ENCODE measurements at places on chromosomes 1 and 21.

- DNase-seq: no peak
Measured at GRCh38 chr1:244226435-244226834, 175.4 kb downstream of the ZBTB18 start.

GRCh38 chr1:238404481-238404880 lies 513.8 kb upstream of the ZP4 start:
- DNase-seq: no peak

- DNase-seq: no peak
Measured at GRCh38 chr1:11151826-11152612, 37.1 kb upstream of the ANGPTL7 start.

DNA sequence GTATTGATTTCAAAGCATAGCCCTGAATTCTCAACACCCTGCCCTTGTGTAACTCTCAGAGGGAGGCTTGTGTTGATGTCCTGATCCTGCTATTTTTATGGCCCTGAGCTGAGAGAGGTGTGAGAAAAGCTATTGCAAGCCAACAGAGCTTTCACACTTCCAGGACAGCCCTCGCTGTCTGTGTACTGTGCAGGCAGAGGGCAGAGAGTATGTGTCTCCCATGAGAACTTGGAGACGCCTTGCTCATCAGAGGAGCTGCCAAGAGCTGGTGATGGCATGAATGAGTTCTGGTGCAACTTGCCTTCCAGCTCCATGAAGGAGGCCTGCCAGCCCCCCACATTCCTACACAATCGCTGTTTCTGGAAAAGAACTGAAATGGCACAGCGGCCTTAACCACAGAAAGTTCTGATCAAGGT lies 144.1 kb upstream of the AJAP1 start:
- no peak for DNase-seq

DNA sequence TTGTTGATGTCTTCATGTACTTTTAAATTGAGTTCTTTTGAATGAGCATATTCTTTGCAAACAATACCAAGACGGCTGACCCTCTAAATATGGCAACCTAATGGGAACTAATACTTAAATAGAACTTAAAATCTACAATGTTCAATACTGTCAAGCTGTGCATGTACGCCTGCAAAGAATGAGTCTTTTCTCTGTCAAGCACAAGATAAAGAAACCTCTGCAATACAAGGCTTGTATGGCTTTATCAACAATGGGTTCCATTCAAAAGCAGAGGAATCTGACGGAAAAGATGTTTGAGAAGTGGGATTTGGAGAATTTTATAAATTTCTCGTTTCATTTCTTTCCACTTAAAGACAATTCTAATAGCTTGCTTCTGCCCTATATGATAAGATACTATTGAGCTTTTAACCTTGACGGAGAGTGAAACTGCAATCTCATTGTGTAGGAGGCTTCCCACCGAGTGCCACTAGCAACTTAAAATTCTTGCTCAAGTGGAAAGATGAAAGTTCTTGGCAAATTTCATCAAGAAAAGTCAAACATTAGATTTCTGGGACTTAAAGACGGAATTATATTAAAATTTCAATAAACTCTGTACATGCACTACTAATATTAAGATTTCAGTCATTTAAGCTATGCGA lies 119.8 kb downstream of the RGS21 start:
- DNase-seq: peak; percentile 60

DNA sequence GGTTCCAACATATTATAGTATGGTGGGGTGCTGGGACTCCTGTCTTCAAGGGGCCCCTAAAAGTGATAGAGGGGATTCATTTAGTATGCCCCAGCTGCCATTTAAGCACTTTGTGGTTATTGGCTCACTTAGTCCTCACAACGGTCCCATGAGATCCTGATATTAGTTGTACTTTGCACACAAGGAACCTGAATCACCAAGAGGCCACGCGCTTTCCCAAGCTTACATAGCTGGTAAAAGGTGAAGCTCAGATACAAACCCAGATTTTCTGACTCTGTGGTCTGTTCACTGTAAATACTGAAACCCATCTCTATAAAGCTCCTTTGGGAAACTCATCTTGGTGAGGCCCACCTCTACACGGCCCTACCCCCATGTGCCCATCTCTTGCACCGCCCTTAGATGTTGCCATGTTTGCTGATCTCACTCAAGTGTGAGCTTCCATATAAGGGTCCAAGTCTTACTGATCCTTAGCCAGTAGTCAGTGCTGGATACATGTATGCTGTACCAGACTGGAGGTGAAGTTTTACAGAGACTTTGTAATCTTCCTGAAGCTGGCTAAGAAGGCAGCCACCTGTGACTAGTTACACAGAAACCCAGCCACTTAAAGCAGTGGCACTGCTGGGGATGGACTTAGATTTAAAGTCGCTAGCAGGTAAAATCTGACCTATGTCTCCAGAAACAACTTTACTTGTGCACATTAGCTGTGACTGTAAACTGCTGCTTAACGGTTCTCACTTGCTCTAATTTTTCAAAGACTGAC lies 124.4 kb upstream of the HOOK1 start:
- no peak for DNase-seq

- DNase-seq: no peak
Measured at GRCh38 chr1:159921251-159921650, 4.1 kb downstream of the TAGLN2 start.

GRCh38 chr21:24418671-24419070 lies 1188.6 kb downstream of the MRPL39 start:
- no peak for DNase-seq

DNA sequence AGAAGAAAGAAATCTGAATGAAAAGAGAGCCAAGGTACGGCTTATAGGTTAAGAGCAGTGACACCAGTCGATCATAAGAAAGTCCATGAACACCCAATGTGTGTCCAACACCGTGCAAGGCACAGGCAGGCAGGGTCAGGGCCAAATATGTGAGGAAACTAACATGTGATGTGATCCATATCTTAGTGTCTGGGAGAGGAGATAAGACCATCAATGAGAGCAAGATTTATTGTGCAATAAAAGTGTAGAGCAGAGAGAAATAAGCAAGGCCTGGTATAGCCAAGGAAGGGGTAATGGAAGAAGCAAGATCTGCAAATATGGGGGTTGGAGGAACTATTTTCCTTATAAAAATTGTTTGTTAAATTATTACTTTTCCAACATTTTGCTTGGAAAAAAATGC lies 198.8 kb downstream of the CRB1 start:
- DNase-seq: no peak

DNA sequence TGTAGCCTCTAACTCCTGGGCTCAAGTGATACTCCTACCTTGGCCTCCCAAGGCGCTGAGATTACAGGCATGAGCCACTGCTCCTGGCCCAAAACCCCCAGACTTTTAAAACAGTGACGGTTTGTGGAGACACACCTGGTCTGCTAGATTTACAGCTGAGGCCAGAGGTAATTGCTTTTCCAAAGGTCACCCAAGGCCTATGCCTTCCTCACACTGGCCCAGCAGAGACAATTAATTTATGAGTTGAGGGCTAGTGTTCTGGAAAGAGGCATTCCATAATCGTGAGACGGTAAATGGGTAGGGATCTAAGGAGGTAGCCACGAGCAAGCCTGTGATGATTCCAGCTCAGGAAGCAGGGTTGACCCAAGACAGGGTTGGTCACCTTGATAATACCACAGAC lies 12.4 kb upstream of the PARP1 start:
- DNase-seq: no peak

- no peak for DNase-seq
Measured at GRCh38 chr1:10065344-10065685, 32.6 kb downstream of the UBE4B start.

- DNase-seq: no peak
Measured at GRCh38 chr1:2506007-2506860, 20.2 kb downstream of the PANK4 start.

GRCh38 chr1:165344198-165344597 lies 12.3 kb downstream of the LMX1A start:
- DNase-seq: no peak

DNA sequence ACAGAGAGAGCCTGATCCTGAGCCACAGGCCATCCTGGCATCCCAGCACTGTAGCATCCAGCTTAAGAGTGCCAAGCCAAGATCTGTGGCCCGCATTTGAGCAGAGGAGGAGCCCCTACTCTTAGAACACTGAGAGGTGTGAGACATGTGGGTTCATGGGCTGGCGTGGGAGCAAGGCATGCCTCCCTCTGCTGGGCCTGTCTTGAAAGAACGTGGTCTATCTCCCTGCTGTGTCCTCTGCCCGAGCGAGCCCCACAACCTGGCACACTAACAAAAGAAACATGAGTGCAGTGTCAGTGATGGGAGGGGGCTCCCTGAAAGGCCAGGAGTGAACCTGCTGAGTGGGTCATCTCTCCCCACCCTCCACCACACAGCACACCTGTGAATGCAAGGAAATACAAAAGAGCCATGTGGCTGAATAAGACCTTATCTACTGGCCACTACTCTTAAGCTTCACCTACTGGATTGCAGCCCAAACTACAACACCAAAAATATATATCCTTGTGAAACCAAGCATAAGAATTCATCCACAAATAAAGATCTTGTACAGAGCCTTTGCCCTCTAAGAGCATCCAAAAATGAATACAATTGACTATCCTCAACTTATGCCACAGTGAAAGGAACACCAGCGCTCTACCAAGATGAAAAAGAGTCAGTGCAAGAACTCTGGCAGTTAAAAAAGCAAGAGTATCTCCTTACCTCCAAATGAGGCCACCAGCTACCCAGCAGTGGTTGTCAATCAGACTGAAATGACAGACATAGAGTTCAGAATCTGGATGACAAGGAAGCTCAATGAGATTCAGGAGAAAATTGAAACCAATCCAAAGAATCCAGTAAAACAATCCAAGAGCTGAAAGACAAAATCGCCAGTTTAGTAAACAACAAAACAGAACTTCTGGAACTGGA lies 259.4 kb upstream of the DAB1 start:
- DNase-seq: no peak

DNA sequence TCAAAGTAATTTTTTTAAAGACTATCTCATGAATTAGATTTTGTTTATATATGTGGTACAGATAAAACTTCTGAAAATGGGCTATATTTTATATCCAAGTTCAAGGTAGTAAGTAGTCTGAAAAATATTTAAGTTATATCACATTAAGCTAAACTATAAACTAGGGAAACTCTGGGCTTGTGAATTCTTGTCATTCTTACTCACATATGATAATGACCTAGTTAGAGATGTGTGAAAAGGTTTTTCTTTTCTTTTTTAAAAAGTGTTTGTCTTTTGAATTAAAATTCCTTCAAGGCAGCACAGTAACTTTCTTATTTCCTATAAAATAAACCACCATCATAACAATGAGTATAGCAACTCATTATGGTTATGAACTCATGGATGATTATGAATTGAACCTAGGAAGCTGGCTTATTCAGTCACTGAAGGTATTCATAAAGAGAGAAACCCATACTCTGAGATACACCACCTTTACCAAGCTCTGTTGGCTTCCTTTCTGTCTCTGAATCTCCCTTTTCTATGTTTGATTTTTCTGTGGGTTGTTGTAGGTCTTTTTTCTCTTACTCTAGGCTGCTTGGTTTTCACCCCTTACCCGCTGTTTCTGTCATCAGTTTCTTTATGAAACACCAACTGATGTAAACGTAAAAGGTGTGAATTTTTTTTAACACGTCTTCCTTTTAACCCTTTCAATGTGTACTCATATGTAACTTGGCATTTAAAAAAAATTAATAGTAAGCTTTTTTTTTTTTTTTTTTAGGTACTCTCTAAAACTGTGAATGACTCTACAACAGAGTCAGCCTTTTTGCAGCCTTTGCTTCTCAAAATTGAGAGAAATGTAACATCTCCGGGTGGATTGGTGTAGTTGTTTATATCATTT lies 25.2 kb downstream of the IL12RB2 start:
- DNase-seq: no peak

- DNase-seq: peak; percentile 70
Measured at GRCh38 chr21:31335957-31336738, 7.9 kb downstream of the TIAM1 start.

DNA sequence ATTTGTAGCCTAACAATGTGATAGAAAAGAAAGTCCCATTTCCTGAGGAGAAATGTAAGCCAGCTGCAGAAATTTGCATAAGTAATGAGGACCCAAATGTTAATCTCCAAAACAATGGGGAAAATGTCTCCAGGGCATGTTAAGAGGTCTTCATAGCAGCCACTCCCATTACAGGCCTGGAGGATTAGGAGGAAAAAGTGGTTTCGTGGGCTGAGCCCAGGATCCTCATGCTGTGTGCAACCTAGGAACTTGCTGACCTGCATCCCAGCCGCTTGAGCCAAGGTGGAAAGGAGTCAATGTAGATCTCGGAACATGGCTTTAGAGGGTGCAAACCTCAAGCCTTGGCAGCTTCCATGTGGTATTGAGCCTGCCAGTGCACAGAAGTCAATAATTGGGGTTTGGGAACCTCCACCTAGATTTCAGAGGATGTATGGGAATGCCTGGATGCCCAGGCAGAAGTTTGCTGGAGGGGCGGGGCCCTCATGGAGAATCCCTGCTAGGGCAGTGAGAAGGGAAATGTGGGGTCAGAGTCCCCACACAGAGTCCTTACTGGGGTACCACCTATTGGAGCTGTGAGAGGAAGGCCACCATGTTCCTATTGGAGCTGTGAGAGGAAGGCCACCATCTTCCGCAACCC lies 14.2 kb upstream of the F13B start:
- DNase-seq: no peak

DNA sequence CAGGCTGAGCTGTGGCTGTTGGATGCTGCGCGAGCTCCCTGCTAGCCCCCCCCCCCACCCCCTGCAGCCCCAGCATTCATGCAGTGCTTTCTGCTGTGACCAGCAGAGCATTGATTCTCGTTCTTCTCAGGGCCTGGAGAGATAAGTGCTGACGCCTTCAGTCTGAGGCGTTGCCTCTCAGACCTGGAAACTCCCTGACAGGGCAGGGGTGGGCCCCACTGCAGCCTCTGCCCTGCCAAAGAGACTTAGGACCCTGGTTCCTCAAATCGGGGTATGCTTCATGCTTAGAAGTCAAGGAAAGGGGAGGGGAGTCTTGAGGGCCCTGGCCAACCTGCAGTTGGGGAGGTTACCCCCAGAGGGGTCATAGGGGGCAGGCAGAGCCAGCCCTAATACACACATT lies 38.5 kb downstream of the PTPRF start:
- no peak for DNase-seq

- no peak for DNase-seq
Measured at GRCh38 chr21:33308586-33309490, 15.9 kb upstream of the IFNAR1 start.

DNA sequence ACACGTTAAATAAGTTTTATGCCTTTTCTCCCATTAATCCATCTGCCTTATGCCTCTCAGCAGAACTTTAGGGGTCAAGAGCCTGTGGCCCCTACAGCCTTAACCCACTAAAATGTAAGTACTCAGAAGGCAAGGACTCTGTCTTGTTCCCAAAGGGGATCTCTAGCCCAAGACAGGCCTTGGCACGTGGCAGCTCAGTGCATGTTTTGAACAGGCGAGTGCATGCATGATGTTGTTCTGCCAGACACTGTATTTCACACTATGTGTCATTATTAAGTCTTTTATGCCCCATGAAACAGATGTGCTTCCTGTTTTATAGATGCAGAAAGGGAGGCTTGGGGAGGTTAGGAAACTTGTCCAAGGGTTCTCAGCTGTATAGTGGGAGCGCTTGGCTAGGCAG lies 102.8 kb downstream of the ETS2 start:
- DNase-seq: no peak

- DNase-seq: no peak
Measured at GRCh38 chr1:178620584-178621475, 104.2 kb upstream of the RALGPS2 start.

All from COLO829 (cell line).